ENCODE measurements at places on chromosomes 1 and 21. TPM values are rescaled to one million over a fixed set of nuclear protein-coding genes. Genes with fewer than 3 reads are reported as not detected.

Gene ATP6V1G3
- total RNA-seq: 0.71 TPM

DNA sequence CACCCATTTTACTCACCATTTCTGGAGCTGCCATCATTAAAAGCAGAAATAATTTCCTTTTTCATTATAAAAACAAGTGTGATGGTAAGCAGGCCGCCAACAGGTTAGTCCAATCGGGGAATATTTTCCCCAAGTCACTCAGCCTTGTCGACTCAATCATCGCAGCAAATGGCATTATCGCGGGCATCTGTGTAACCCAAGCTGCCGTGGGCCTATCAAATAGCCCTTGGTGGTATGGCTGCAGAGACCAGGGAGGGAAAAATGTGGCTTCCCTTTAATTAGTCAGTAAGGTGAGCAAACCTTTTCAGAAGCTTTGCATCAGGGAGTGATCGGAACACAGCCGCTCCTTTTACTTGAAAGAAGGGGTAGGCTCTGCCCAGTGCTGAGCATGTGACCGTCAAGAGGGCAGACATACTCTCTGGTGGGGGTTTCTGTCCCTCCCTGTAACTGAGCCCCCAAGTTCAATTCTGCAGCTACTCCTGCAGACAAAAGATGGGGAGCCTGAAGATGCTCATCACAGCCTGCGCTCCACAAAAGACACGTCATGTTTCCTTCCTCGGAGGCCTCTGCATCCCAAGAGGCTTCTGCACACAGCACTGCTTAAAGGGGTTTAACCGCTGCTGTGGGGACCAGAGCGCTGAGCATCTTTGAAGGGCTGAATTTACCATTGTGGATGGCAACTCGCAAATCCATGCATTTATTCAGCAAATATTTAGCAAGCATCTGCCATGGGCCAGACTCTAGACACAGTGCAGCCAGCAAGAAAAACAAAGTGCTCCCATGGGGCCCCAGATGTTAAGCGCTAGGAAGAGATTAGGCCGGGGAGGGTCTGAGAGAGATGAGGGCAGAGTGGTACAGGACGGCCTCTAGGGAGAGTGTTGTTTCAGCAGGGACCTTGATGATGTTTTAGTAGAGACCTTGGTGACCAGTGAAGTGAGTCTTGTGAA lies 1.2 kb upstream of the TMPRSS3 start:
- H3K4me3 ChIP-seq: no peak overlapping the region
- H3K36me3 ChIP-seq: no peaks in the 10 kb centered on the region
- peaks cover 4% of the 10 kb centered on the region for H3K4me1 ChIP-seq
- peak; percentile 18 for DNase-seq
- no peaks in the 10 kb centered on the region for H3K27me3 ChIP-seq

GRCh38 chr1:155218854-155219591 lies 10.5 kb downstream of the MTX1 start:
- H3K36me3 ChIP-seq: no peaks in the 10 kb centered on the region
- H3K27me3 ChIP-seq: no peaks in the 10 kb centered on the region
- peak; percentile 83 for DNase-seq
- H3K4me1 ChIP-seq: peaks cover 6% of the 10 kb centered on the region
- H3K4me3 ChIP-seq: no peak overlapping the region

Gene GSTM1
- total RNA-seq: 166 TPM

GRCh38 chr1:156152628-156153027 lies 757 bp upstream of the SEMA4A start:
- H3K36me3 ChIP-seq: no peaks in the 10 kb centered on the region
- no peaks in the 10 kb centered on the region for H3K4me1 ChIP-seq
- no peaks in the 10 kb centered on the region for H3K27me3 ChIP-seq
- DNase-seq: no peak
- H3K27ac ChIP-seq: no peak overlapping the region

Gene OR2AK2
- total RNA-seq: not detected

- H3K4me3 ChIP-seq: no peak overlapping the region
- H3K4me1 ChIP-seq: no peaks in the 10 kb centered on the region
- H3K36me3 ChIP-seq: no peaks in the 10 kb centered on the region
- no peak overlapping the region for H3K27ac ChIP-seq
Observed at GRCh38 chr1:152630596-152630995, 7.7 kb upstream of the LCE3A start.

Gene FAM72A
- 20.6 TPM for total RNA-seq

Gene CTH
- 32.6 TPM for total RNA-seq

GRCh38 chr1:87167848-87168525 lies 160.7 kb upstream of the LMO4 start:
- H3K27me3 ChIP-seq: no peaks in the 10 kb centered on the region
- H3K27ac ChIP-seq: no peak overlapping the region

GRCh38 chr1:18883636-18884418 lies 18.5 kb downstream of the ALDH4A1 start:
- no peak overlapping the region for H3K27ac ChIP-seq
- H3K4me3 ChIP-seq: no peak overlapping the region
- H3K36me3 ChIP-seq: no peaks in the 10 kb centered on the region
- peak; percentile 82 for DNase-seq
- peaks cover 9% of the 10 kb centered on the region for H3K4me1 ChIP-seq

Gene CRYAA
- not detected for total RNA-seq

GRCh38 chr1:208332774-208333126 lies 88.6 kb upstream of the PLXNA2 start:
- no peaks in the 10 kb centered on the region for H3K36me3 ChIP-seq
- no peak overlapping the region for H3K27ac ChIP-seq
- no peak overlapping the region for H3K4me3 ChIP-seq
- no peaks in the 10 kb centered on the region for H3K27me3 ChIP-seq
- no peaks in the 10 kb centered on the region for H3K4me1 ChIP-seq

DNA sequence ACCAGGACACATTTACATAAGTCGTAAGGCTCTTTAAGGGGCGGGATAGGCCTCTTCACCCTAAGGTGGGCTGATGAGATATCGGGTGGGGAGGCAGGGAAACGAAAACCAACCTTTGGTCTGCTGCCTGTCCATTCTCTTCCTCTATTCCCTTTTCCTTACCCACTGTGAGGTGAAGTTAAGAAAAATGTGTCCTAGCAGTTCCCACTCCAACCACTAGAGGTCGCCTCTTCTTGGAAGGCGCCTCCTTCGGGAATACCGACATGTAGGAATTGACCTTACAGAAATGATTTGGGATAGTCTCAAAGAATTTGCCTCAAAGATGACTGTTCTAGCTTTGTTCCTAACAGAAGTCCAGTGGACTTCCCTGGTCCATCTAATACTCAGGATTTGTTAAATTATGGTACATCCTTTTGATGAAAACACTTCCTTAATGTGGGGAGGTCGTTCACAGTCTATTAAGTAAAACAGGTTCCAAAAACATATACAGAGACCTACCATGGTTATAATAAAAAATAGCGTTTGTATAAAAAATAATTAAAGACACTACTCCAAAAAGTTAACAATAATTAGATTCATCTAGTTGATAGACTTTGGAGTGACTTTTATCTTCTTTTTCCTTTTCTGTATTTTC lies 14.1 kb downstream of the AZIN2 start:
- H3K4me3 ChIP-seq: no peak overlapping the region
- H3K4me1 ChIP-seq: no peaks in the 10 kb centered on the region
- peak; percentile 74 for DNase-seq
- H3K36me3 ChIP-seq: no peaks in the 10 kb centered on the region
- H3K27ac ChIP-seq: no peak overlapping the region
- H3K27me3 ChIP-seq: no peaks in the 10 kb centered on the region

GRCh38 chr1:67652800-67653199 lies 32.2 kb upstream of the GADD45A start:
- no peaks in the 10 kb centered on the region for H3K4me1 ChIP-seq
- no peaks in the 10 kb centered on the region for H3K27me3 ChIP-seq
- DNase-seq: no peak
- no peak overlapping the region for H3K4me3 ChIP-seq
- no peak overlapping the region for H3K27ac ChIP-seq

DNA sequence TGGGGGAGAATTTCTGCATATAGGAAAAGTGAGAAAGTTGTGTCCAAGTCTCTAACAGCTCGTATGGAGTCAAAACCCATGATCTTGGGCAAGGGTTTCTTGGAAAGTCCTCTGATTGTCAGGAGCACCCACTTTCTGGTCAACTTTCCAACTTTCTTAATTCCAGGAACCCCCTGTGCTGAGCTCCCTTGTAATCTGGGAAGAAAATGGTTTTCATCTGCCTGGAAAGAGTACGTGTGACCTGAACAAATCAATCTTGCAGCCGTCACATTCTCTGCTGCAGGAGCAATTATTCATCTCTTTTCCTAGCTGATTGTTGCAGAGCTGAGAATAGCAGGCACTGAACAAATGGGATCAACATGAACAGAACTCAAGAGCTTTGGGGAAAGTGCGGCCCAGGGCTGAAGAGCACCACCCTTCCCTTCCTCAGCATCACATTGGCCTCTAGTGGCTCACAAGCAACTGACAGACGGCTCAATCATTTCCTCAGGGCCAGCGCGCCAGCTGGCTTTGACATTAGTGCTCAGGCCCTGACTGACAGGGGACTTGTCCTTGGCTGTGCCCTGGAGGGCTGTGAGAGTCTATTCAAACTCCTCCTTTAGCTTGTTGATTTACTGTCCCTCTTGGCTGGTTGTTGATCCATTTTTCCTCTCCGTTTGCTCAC lies 295.2 kb downstream of the HLX start:
- no peak for DNase-seq
- H3K27ac ChIP-seq: no peak overlapping the region
- no peaks in the 10 kb centered on the region for H3K27me3 ChIP-seq
- H3K4me3 ChIP-seq: no peak overlapping the region
- H3K4me1 ChIP-seq: no peaks in the 10 kb centered on the region
- no peaks in the 10 kb centered on the region for H3K36me3 ChIP-seq

DNA sequence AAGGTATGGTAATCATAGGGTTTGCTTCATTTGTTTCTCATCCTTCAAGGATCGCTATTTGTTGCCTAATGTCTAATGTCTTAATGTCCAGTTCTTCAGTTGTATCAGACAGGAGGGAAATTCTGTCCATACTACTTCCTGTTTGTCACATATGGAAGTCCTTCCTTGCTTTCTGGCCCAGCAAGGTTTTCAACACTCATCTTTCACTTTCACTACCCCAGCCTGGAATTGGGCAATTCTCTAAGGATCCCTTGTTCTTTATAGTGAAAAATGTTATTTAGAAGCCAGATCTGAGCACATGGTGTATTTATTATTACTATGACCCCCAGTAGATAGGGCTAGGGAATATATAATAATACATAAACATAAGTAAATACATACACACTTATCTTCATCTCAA lies 50.6 kb upstream of the SLC35A3 start:
- no peaks in the 10 kb centered on the region for H3K36me3 ChIP-seq
- no peaks in the 10 kb centered on the region for H3K4me1 ChIP-seq
- H3K27ac ChIP-seq: no peak overlapping the region
- H3K4me3 ChIP-seq: no peak overlapping the region
- DNase-seq: no peak

DNA sequence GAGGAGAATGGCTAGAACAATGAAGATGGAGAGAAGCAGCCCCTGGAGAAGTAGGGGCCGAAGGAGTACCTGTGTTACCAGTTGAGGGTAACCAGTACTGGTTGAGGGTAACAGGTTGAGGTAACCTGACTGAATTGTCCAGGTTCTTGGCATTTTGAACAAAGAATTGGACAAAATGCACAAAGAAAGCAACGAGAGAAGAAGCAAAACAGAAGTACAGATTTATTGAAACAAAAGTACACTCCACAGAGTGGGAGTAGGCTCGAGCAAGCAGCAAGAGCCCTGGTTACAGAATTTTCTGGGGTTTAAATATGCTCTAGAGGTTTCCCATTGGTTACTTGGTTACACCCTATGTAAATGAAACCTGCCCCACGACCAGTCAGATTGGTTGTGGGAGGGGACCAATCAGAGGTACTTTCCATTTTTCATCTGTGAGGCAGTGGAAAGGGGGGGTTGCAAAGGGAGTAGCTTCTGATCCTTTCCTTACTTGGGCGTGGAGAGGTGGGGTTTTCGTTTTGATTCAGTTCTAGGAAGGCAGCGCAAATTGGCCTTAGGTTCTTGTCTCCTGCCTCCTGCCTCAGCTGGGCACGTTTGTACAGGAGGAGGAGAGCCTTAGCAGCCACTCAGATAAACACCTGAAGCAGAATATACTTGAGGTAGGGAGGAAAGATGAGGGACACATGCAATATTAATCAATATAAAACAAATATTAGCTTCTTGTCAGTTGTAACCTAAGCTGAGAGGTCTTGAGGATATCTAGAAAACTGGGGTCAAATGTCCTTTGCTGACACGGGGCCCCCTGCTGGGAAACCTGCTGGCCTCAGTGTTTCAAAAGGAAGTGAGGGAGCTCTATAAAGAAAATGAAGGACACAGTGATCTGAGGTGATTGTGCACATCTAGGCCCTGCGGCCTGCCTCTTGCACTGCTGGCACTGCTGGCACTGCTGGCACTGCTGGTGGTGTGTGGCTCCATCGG lies 14.3 kb upstream of the LSM10 start:
- no peaks in the 10 kb centered on the region for H3K4me1 ChIP-seq
- H3K4me3 ChIP-seq: no peak overlapping the region
- DNase-seq: peak; percentile 66
- no peaks in the 10 kb centered on the region for H3K36me3 ChIP-seq

Gene ELAPOR1
- 0.17 TPM for total RNA-seq

Gene C1orf185
- not detected for total RNA-seq

Gene ABCA4
- 0.44 TPM for total RNA-seq

- no peaks in the 10 kb centered on the region for H3K36me3 ChIP-seq
- H3K4me3 ChIP-seq: no peak overlapping the region
- H3K27ac ChIP-seq: no peak overlapping the region
- H3K4me1 ChIP-seq: no peaks in the 10 kb centered on the region
Observed at GRCh38 chr1:3133686-3134085, 64.7 kb downstream of the PRDM16 start.

DNA sequence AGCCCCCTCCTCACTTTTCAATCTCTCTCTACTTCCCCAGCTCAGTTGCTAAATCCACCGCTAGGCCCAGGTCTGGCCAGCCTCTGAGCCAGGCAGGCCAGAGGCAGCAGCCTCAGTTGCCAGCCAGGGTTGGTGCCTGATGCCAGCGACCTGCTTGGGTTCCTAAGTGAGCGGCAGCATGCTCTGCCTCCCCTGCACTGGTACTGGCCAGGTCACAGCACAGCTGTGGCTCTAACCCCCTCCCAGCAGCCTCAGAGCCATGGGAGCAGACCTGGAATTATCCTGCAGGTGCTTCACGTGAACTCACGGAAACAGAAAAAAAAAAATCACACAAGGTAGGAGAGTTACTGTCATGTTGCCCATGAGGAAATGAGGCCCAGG lies 82.5 kb upstream of the ATF3 start:
- no peak overlapping the region for H3K27ac ChIP-seq
- H3K4me1 ChIP-seq: peaks cover 6% of the 10 kb centered on the region
- H3K4me3 ChIP-seq: no peak overlapping the region
- H3K36me3 ChIP-seq: no peaks in the 10 kb centered on the region
- DNase-seq: no peak
- peaks cover 8% of the 10 kb centered on the region for H3K27me3 ChIP-seq

All from A673 (cell line).